Natural killer cell treated with Interleukin-12 subunit alpha and Interleukin-12 subunit beta and Interleukin-15 and Interleukin-18, amount 100 ng/mL, for 72 hours (primary cell): ENCODE measurements at places on chromosomes 5 and 9.

GRCh38 chr9:13960011-13960765 lies 353.8 kb downstream of the NFIB start:
- H3K4me1 ChIP-seq, result no peaks in the 10 kb centered on the region
- no peak for DNase-seq
- no peaks in the 10 kb centered on the region for H3K27me3 ChIP-seq
- no peak overlapping the region for H3K4me3 ChIP-seq

DNA sequence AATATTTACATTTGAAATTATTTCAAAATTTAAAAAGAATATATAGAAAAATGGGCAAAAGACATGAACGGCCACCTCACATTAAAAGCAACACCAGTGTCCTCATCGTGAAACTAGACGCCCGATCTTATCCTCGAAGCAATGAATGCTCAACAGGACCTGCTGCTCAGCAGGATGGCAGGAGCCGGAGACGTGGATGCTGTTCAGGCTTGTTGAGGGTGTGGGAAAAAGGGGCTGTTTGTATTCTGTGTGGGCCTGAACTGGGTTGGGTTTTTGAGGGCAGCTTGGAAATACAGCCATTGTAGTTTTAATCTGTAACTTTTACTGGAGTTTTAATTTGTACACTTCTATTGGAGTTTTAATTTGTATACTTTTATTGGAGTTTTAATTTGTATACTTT lies 20.3 kb downstream of the EXOC3 start:
- no peaks in the 10 kb centered on the region for H3K27me3 ChIP-seq
- peaks cover 20% of the 10 kb centered on the region for H3K36me3 ChIP-seq
- no peak overlapping the region for H3K27ac ChIP-seq
- DNase-seq, result no peak
- H3K4me1 ChIP-seq, result peaks cover 25% of the 10 kb centered on the region

- H3K27me3 ChIP-seq, result no peaks in the 10 kb centered on the region
- H3K36me3 ChIP-seq, result no peaks in the 10 kb centered on the region
- no peak for DNase-seq
- no peak overlapping the region for H3K27ac ChIP-seq
- H3K4me1 ChIP-seq, result no peaks in the 10 kb centered on the region
These were observed 136.7 kb downstream of the CAVIN4 start for GRCh38 chr9:100714372-100715099.

DNA sequence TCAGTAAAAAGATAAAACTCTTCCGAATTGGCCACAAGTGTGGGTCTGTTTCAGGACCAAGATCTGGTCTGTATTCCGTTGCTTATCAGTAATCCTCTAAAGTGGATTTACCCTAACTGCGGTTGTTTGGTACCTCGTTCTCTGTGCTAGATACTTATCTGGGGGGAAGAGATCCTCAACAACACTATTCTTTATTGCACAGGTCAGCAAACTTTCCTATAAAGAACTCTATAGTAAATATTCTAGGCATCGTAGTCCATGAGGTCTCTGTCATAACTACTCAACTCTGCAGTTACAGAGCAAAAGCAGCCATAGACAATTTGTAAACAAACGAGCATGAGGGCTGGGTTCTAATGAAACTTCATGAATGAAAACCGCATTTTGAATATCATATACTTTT lies 335.8 kb upstream of the KIF2A start:
- no peak overlapping the region for H3K27ac ChIP-seq
- H3K36me3 ChIP-seq, result no peaks in the 10 kb centered on the region
- no peaks in the 10 kb centered on the region for H3K27me3 ChIP-seq
- no peaks in the 10 kb centered on the region for H3K4me1 ChIP-seq
- H3K4me3 ChIP-seq, result no peak overlapping the region
- DNase-seq, result no peak

- no peaks in the 10 kb centered on the region for H3K27me3 ChIP-seq
- H3K4me3 ChIP-seq, result no peak overlapping the region
- no peaks in the 10 kb centered on the region for H3K4me1 ChIP-seq
- no peaks in the 10 kb centered on the region for H3K36me3 ChIP-seq
- no peak overlapping the region for H3K27ac ChIP-seq
These were observed 143.4 kb upstream of the CDH6 start for GRCh38 chr5:31049936-31050704.

DNA sequence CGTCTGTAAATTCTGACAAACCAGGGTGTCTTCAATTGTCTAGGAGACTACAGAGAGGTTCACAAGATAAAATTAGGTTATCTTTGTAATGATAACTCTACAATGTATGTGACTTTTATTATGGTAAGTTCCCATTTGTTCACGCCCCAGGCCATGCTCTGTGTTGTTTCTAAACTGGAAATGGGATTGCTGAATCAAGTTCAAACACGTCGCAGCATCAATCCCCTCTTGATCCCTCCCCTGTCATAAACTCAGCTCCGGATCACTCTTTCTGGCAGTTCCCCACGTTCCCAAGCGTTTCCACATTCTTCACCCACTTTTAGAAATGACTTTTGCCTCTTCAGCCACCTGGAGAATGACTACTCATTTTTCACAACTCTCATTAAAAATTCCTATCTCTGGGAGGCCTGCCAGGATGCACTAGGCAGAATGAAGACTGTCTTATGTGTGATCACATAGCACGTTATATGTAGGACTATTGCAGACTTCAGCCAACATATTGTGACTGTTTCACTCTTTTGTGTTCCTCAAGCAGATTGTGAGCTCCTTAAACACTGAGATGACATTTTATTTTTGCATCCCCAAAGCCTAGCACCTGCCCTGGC lies 1124.2 kb upstream of the WWC1 start:
- no peak overlapping the region for H3K4me3 ChIP-seq
- no peaks in the 10 kb centered on the region for H3K4me1 ChIP-seq
- H3K36me3 ChIP-seq, result no peaks in the 10 kb centered on the region
- H3K27me3 ChIP-seq, result no peaks in the 10 kb centered on the region
- no peak overlapping the region for H3K27ac ChIP-seq

DNA sequence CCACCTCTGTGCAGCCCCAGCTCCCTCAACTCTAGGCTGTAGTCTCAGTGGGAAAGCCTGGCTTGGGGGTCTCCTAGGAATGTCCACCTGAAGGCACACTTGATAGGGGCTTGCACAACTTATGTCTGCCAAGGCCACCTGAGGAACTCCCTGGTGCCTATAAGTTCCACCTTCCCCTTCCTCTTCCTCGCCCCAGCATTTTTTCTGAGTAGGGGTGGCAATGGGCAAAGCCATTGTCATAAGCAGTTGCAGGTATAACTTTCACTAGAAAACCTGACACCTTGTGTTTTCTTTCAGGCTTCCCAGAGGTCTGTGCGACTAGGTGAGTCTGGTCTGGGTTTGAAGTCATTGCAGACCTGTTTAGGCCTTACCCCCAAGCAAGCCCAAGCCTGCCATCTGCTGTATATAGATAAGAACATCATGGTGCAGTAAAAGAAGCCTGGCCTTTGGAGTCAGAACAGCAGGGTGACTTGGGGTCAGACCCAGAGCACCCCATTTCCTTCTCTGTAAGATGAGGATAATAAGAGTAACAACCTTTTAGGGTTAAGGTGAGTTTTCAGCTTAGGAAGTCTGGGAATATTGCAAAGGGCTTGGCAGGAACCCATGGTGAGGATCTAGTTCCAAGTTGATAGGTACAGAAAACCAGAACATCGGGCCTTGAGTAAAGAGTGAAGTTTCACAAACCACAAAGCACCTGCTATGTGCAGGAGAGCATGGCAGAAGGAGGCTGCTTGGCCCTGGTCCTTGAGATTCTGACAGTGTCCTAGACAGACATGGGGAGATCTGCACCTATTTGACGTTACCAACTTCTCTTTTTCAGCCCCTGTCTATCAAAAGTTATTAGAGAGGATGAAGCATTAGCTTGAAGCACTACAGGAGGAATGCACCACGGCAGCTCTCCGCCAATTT lies 33.8 kb downstream of the TGFBI start:
- no peak overlapping the region for H3K27ac ChIP-seq
- no peaks in the 10 kb centered on the region for H3K4me1 ChIP-seq
- no peak for DNase-seq
- H3K36me3 ChIP-seq, result no peaks in the 10 kb centered on the region
- H3K27me3 ChIP-seq, result no peaks in the 10 kb centered on the region
- H3K4me3 ChIP-seq, result no peak overlapping the region

DNA sequence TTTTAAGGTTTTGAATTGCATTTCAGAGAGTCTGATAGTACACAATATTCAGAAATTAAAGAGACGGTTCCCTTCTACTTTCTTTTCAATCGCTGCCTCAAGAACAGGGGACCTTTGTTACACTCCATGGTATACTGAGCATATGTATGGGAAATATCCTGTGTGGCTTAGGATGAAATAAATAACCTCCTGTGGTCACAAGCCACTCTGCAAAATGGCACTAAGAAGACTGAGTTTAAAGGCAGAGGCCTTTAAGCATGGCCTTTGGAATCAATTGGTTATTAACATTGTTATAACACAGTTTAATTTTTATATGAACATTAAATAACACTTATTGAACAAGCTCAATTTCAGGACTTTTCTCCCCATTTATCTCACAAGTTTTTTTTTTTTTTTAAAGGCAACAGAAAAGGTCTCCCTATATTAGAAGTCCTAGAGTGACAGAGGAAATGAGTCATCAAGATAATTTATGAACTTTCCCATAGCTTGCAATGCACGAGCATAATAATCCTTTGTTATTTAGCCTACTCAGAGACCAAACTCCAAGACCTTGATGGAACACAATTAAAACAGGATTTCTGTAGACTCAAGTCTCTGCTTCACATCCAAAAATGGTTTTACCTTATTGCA lies 341.9 kb downstream of the TMEM167A start:
- H3K4me3 ChIP-seq, result no peak overlapping the region
- DNase-seq, result no peak
- no peaks in the 10 kb centered on the region for H3K27me3 ChIP-seq
- peak overlapping the region; percentile 77 for H3K27ac ChIP-seq
- peaks cover 34% of the 10 kb centered on the region for H3K4me1 ChIP-seq
- H3K36me3 ChIP-seq, result peaks cover 6% of the 10 kb centered on the region
